NCI-H1694 (cell line): ENCODE measurements at places on chromosomes 3 and 15.

DNA sequence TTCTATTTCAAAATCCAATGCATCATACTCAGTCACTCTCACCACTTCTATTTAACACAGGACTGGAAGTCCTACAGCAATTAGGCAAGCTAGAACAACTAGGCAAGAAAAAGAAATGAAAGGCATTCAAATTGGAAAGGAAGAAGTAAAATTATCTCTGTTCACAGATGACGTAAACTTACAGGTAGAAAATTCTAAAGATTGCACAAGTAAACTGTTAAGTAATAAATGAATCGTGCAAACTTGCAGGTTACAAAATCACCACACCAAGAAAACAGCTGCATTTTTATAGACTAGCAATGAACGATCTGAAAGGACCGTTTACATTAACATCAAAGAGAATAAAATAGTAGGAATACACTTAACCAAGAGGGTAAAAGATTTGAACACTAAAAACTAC, 36.2 kb downstream of the CHST2 start:
- no peak for DNase-seq

GRCh38 chr15:33453761-33454160, 143.0 kb downstream of the RYR3 start:
- no peak for DNase-seq

GRCh38 chr15:98878862-98879261, 128.7 kb downstream of the PGPEP1L start:
- DNase-seq = no peak

- DNase-seq = no peak
Observed at GRCh38 chr15:60804986-60805949, 326.3 kb upstream of the ICE2 start.

GRCh38 chr15:41905036-41905793, 11.4 kb upstream of the SPTBN5 start:
- no peak for DNase-seq

DNA sequence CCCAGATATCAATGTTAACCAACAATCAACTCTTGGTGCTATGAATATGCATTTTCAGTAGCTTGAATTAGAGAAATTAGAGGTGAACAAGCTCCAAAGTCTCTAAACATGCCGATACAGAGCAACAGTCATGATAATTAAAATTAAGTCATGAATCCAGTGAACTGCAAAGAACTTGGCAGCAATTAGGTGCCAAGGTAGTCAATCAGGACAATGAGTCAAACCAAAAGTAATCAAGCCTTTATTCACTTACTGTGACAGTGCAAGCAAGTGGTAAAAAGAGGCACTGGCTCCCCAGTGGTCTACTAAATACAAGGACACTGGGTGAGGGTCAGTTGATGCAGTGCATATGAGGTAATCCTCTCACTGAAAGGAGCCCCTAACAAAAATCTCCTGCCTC, 1.8 kb downstream of the ZNF770 start:
- no peak for DNase-seq

DNA sequence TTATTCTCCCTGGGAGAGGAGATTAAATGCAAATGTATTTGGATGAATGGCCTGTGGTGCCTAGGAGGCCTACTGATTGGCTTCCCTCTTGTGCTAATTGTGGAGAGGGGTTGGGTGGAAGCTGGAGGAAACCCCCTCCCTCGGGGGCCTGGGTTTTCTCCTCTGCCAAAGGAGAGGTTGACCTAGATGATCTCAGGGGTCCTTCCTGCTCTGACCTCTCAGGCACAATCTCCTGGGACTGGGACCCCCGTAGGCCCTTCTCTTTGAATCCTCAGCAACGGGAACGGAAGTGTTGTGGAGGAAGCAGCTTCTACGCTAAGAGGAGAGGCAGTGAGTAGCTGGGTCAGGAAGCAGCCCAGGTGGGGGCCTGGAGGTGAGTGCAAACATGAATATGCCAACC, 40.5 kb upstream of the MAGEF1 start:
- DNase-seq = no peak

- no peak for DNase-seq
Observed at GRCh38 chr3:106256249-106256957, 387.6 kb upstream of the CBLB start.
